Dorsolateral prefrontal cortex (tissue), 122 donors: ENCODE measurements at places on chromosomes 6 and 20. TPM values are rescaled to one million over a fixed set of nuclear protein-coding genes. Genes with fewer than 3 reads are reported as not detected.
A peak's percentile ranks its signal among the peaks of the same experiment; 100 is the strongest.

DNA sequence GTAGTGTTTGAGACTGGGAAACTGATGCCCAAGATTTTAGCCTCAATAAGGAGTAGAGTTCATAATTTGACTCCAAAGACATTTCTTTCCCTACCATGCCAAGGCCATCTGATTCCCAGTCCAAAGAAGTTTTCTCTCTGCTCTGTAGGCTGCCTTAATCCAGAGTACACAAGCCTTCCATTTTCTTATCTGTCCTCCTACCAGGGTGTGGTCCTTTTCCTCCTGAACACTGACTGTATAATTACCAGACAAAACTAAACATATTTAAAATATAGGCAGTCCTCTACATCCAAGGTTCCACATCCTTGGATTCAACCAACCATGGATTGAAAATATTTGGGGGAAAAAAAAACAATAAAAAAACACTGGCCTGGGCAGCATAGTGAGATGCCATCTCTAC lies 108.4 kb downstream of the SLC16A10 start:
- DNase-seq = no peak

DNA sequence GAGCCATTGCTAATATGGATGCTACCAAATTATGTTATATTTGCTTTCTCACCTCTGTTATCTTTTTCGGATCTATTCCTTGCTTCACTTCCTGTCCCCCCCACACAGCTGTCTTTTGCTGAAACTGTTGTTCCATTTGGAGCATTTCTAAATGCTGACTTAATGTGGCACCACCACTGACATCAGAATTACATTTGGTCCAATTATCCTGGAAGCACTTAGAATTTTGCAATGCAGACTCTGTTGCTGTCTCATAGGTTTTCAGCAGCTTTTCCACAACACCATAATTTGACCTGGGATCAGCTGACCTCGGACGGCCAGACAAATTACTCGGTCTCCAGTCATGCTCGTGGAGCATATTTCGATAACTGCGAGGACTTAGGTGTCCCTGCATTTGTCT lies 12.8 kb downstream of the KIAA0408 start:
- no peak for DNase-seq

DNA sequence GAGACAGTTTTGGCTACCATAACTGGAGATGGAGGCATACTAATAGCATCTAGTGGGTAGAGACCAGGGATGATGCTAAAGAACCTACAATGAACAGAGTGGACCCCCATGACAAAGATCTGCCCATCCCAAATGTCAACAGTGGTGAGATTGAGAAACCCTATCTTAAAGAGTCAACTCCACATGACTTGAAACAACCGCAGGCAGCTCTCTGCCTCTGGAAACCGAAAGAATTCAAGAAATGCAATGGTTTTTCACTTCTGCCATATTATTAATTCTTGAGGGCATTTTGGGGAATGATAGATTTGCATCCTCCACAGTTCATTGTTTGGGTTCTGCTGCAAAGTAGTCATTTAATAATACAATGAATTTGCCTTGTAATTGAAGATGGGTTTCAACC lies 463.4 kb downstream of the MAFB start:
- DNase-seq = no peak

GRCh38 chr20:38167851-38168760 lies 3.0 kb upstream of the TGM2 start:
- no peak for DNase-seq

DNA sequence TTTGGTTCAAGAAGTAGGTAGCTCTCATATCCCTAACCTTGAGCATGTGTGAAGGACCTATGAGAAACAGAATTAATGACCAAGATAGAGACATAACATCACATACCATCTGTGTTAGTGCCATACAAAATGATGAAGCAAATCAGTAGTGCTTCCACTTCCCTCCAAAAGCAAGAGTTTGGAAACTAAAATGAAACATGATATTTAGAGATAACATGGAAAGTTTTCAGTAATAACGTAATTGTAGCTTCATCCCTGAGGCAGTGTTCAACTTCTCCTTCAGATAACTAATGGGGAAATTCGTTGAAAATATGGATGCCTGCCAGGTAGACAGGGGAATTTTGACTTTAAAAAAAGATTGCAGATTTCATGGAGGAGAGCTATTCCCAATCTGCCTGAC lies 248.4 kb upstream of the IRAK1BP1 start:
- DNase-seq = no peak

GRCh38 chr20:48769069-48769983 lies 58.5 kb downstream of the PREX1 start:
- no peak for DNase-seq

GRCh38 chr20:49677777-49678758 lies 35.6 kb downstream of the B4GALT5 start:
- no peak for DNase-seq

DNA sequence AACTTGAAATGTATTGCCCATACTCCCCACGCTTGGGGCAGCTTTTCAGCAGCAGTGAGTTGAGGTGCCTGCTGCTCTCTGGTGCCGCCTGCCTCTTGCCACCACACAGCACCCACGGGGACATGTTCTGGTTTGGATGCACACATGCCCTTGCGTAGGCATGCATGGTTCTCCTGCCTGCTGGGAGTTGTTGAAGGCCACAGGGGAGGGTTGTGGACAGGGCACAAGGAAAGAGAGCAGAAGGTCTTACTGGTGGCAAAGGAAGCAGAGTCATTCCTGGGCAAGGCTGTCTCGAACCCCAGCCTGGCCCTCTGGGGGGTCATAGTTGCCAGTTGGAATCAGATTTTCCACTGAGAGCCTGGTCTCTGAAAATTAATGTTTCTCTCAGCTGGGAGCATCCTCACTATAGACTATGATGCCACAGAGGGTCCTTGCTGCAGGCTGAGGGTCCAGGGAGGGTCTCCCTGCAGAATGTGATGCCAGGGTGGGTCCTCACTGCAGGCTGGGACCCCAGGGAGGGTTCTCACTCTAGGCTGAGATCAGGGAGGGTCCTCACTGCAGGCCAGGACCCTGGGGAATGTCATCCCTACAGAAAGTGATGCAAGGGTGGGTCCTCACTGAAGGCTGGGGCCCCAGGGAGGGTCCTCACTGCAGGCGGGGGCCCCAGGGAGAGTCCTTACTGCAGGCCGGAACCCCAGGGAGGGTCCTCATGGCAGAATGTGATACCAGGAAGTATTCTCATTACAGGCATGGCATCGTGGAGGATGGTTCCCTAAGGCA lies 59.2 kb downstream of the TOX2 start:
- no peak for DNase-seq

DNA sequence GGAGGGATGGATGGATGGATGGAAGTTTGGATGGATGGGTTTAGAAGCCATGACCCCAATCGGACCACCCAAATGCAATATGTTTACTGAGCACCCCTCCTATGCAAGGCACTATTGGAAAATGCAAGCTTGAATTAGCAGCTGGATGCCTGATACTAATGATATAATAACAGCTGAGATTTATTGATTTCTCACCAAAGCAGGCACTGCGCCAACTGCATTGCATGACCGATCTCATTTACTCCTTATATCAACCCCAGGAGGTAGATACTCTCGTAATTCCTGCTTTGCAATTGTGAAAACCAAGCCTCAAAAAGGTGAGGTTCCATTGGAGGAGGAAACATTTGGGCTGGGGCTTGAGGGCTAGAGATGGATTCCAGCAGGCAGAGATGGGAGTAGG lies 89.7 kb downstream of the KCNB1 start:
- no peak for DNase-seq

DNA sequence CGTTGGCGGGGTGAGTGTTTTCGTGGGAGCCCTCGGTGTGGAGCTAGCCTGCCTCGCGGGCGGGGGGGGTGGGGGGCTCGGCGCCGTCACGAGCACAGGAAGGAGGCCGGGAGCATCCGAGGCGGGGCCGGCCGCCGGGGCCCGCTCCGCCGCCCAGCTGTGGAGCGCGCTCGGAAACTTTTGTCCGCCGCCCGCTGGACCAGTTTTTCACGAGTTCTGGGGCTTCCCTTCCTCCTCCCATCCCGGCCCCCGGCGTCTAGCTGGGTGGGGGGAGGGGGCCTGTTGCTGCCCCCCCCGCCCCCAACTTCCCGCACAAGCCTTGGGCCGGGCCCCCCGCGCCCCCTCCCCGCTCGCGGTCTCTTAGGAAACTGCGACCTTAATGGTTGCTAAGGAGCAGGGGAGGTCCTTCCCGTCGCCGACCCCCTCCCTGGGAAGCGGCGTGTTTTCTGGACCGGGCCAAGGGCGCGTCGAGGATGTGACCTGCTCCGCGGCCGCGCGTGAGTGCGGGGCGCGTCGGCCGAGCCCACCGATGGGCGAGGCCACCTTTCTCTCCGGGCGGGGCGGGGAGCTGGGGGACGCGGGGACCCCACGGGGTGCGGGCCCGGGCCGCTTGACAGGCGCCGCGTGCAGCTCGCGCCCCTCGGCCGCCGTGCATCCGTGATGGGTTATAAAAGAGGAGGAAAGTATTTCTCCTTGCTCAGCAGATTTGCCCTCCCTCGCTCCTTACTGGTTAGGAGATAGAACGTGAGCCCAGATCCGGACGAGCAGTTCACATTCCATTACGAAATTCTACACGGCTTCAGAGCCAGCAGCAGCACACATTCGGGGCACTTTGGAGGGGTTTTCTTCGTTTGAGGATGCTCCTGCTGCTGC lies 1.4 kb downstream of the RREB1 start:
- DNase-seq = no peak

GRCh38 chr20:10733122-10733521 lies 59.3 kb upstream of the JAG1 start:
- no peak for DNase-seq

GRCh38 chr6:111356551-111356950 lies 126.5 kb downstream of the REV3L start:
- DNase-seq = no peak

DNA sequence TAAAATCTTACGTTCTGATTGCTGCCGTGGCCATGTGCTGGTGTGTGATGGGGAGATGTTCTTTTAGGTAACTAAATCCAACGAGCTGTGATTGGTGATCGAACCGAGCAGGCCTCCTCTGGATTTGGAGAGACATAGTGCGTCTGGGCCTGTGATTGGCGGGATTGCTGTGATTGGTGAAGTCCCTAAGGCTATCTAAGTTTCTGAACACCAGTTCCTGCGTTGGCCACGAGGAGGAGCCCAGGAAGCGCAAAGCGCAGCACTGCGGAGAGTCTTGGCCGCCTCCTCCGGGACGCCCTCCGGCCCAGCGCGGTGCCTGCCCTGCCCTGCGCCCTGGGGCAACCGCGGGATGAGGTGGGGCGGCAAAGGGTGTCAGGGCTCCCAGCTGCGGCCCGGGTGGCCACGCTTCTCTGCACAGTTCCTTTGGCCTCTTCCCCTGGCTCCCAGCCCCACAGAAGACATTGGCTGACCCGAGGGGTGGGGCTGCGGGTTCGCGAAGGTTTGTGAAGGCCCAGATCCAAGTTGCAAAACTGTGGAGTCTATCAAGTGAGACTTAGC lies 33.0 kb downstream of the HNF4A start:
- peak; percentile 75 for DNase-seq

GRCh38 chr20:2768632-2769015 lies 31.8 kb downstream of the CPXM1 start:
- DNase-seq = no peak

DNA sequence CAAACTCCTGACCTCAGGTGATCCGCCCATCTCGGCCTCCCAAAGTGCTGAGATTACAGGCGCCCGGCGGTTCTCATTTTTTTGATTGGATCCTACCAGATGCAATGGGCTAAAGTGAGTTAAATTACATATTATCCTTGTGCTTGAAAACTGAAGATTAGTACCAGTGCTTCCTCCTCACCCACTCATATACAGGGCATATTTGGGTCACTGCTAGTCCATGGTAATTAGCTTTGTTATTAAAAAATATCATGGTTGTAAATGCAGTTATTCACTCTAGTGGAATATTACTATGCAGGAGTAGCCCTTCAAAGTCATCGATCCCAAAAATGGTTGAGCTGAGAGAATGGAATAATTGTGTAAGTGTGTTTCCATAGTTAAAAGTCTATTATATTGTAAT lies 26.5 kb downstream of the ZNF292 start:
- no peak for DNase-seq

- no peak for DNase-seq
Observed at GRCh38 chr6:123805921-123806320, 2.3 kb downstream of the NKAIN2 start.

DNA sequence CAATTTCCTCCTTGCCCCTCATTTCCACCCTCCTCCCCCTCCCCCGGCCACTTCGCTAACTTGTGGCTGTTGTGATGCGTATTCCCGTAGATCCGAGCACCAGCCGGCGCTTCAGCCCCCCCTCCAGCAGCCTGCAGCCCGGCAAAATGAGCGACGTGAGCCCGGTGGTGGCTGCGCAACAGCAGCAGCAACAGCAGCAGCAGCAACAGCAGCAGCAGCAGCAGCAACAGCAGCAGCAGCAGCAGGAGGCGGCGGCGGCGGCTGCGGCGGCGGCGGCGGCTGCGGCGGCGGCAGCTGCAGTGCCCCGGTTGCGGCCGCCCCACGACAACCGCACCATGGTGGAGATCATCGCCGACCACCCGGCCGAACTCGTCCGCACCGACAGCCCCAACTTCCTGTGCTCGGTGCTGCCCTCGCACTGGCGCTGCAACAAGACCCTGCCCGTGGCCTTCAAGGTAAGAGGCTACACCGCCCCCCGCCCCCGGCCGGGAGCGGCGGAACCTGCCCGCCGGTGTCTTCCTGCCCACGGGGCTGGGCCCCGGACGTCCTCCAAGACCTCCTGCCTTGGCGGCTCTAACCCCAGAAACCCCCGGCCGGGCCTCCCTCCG lies 44.9 kb upstream of the SUPT3H start:
- no peak for DNase-seq

GRCh38 chr6:110068592-110068967 lies 90.5 kb downstream of the GPR6 start:
- DNase-seq = no peak

NR2E1 gene
- 16.7 TPM for total RNA-seq

CHRNA4 gene
- total RNA-seq = 29.5 TPM

C6orf120 gene
- total RNA-seq = 27.3 TPM

LCA5 gene
- total RNA-seq = 10.1 TPM

SLC29A1 gene
- total RNA-seq = 65.4 TPM

PHACTR3 gene
- 120 TPM for total RNA-seq

TMX4 gene
- total RNA-seq = 116 TPM

HLA-DRB1 gene
- total RNA-seq = 10.8 TPM

COL12A1 gene
- total RNA-seq = 15.1 TPM

LHFPL5 gene
- 6.1 TPM for total RNA-seq

OR2H2 gene
- not detected for total RNA-seq
